ENCODE measurements at places on chromosomes 5 and 9. TPM values are rescaled to one million over a fixed set of nuclear protein-coding genes. Genes with fewer than 3 reads are reported as not detected.

DNA sequence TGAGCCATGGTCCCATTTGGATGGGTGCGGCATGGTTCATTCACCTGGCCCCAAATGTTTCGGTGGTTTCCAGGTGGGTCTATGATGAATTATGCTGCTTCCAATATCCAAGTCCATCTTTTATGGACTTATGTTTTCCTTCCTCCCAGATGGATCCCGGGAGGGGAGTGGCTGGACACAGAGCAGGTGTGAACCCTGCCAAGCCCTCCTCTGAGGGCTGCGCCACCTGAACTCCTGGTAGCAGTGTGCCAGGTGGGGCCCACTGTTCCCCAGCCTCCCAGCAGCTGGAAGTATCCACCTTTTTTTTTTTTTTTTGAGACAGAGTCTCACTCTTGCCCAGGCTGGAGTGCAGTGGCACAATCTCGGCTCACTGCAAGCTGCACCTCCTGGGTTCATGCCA lies 42.9 kb downstream of the WNK2 start:
- no peak for DNase-seq

DNA sequence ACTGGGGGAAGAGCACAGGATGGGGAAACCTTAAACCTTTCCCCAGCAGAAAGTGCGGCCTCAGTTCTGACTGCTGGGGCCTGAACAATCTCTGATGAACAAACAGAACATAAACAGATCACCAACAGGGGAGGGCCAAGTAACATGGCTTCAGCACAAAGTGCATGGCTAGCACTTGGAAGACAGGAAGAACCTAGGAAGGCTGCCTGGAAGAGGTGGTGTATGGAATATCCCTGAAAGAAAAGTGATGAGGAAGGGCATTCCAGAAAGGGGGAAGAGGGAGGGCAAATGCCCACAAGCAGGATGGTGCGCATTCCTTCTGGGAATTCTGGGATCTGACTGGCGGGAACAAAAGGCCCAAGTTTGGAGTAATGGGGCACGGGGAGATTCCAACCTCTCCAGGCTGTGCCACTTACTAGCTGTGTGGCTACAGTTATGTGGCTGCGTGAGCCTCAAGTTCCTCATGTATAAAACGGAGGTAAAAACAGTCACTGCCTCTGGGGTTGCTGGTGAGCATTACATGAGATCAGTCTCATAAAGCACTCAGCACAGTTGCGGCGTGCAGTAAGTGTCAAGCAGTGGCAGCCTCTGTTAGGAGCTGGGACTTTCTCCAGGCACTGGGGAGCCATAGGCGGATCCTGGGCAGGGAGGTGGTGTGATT lies 1.6 kb downstream of the PDGFRB start:
- no peak for DNase-seq

DNA sequence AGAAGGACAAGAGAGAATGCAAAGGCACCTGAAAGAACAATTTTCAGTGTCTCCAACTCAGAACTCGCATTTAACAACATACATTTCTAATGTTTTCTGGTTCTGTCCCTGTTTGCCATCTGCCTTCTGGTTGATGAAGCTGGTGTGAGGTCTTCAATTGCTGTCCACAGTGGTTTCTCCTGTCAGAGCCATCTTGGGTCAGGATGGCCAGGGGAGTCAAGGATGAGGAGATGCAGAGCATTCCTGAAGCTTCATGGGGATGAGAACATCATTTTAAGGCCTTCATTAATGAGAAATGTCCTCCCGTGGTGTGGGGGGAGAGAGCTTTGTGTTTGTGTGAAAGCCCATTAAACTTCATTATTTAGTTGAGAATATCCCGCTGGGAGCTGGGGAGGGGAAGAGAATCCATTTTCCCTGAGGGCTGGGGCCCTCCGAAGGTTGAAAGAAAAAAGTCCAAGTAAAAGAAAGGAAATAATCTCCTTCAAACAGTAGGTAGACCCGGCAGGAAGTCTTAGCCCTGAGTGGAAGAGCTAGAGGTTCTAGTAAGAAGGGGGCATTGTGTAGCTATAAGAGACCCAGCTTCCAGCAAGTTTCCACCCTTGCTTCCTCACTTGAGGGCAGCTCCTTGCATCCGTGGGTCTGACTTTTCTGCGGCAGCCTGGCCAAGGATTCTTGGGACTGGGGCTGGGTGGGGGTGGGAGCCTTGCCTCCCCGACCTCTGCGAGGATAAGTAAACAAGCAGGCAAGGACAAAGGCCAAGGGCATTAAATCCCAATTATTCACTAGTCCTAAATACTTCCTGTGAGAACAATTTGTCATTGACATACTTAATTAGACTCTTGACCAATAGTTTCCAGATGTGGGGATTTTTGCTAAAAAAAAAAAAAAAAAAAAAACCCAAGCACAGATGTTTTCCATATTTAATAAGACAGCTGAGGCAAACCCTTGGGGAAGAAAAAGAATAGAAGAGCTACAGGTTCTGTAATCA lies 119.2 kb downstream of the MSX2 start:
- no peak for DNase-seq

Gene GABRA1
- total RNA-seq, result not detected

DNA sequence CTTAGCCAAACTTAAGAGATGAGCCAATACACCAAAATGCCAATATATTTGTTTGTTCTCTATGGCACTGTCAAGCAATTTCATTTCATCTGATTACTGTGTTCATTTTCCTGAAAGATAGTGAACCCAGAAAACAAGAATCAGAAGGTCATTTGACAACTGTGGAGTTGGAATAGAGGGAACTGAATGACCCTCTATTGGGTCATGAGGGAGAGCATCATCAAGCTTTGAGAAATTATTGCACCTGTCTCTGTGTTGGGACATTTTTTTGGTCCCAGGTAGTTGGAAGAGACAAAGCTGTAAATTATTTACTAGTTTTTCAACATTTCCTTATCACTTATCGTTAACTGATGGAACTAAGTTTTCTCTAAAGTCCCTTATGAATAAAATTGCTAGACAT lies 129.4 kb downstream of the GHR start:
- DNase-seq, result no peak

DNA sequence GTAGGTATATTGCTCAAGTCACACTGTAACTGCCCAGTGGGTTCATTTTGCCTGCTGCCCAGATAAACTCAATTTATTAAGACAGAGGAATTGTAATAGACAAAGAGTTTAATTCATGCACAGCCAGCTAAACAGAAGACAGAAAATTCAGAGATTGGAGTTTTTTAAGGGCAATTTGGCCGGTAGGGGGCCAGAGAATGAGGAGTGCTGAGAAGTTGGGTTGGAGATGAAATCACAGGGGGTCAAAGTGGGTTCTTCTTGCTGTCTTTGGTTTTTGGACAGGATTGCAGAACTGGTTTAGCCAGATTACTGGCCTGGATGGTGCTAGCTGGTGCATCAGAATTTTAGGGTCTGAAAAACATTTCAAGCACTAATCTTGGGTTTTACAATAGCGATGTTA lies 20.7 kb upstream of the IL33 start:
- no peak for DNase-seq

DNA sequence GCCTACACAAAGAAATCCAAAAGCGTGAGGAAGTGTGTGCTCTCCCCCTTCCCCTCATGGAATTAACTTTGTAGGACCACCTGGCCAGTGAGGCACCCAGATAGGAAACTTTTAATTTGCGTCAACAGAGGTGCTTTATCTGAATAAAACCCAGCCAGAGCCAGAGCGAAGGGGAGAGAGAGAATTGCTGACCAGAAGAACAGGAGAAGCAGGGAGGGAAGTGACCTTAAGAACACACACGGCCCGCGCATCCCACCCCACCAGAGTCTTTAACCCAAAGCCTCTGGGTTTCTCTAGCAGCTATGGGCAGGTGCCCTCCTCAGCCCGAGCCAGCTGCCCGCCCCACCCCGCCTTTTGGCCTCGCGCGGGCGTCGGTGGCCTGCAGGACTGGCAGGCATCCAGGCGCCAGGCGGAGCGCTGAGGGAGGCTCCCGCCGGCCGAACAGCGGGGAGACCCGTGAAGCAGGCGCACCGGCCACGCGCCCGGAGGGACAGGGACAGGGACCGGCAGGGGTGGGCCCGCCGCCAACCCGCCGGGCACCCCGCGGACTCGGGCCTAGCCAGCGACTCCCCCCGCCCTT lies 580 bp downstream of the ERAP1 start:
- peak; percentile 81 for DNase-seq

Data from dermis blood vessel endothelial cell (primary cell).